ENCODE measurements at places on chromosomes 5 and 9.

- no peak for DNase-seq
These were observed 16.2 kb downstream of the SLC6A3 start for GRCh38 chr5:1429066-1429465.

DNA sequence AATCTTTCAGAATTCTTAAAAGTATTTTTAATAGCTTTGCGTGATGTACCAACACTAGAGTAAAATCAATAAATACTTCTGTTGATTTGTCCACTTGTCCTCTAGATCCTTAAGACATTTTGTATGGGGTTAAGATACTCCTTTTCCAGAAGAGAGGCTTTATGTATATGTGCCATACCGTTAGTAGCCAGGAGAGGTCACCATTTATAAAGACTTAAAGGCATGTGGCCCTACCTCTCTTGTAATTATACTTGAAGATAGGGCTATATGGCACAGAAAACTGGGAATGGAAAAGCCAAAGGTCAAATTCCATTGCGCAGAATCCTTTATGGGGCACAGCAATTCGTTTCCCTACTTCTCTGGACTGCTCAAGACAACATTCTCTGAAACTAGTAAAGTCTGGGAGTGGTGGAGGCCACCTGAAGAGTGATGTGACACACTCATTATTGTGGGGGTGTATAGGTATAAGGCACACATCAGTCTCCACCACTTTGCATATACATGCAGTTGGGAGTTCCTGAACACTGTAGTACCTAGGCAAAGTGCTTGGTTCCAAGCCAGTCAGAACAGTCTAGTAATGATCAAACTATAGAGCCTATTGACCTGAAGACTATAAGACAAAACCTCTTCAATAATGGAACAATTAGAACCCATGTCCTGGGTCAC lies 140.1 kb upstream of the FBXL17 start:
- no peak for DNase-seq

DNA sequence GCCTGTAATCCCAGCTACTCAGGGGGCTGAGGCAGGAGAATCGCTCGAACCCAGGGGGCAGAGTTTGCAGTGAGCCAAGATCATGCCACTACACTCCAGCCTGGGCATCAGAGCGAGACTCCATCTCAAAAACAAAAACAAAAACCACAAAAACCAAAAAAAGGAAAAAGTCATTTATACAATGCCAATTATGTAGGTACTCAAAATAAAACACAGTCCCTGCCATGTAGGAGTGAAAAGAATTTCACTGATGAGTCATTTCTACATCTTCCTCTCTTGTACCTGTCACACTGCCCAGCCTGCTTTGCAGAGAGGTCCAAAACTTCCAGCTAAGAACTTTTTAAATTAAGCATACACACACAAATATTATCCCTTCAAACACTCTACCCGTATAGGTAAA lies 215.8 kb downstream of the EPB41L4A start:
- no peak for DNase-seq

GRCh38 chr5:109496112-109496511 lies 86.3 kb upstream of the PJA2 start:
- DNase-seq: no peak

DNA sequence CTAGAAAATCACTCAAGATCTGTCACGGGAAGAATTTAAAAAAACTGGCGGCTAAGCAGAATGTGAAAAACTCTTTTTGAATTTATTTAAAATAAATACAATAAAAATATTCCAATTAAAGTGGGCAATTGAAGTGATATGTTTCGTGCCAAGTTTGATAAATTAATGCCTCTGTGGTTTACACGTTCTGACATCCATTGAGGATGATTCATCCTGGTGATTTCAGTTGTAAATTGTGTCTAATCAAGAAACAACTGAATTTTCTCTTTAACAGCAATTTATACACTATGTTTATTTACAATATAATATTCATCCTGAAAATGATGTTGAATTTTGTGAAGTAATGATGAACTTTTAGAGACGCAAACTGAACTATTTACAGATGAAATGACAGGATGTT lies 21.0 kb upstream of the OSMR start:
- DNase-seq: no peak

GRCh38 chr5:174418809-174419539 lies 305.4 kb upstream of the MSX2 start:
- no peak for DNase-seq

DNA sequence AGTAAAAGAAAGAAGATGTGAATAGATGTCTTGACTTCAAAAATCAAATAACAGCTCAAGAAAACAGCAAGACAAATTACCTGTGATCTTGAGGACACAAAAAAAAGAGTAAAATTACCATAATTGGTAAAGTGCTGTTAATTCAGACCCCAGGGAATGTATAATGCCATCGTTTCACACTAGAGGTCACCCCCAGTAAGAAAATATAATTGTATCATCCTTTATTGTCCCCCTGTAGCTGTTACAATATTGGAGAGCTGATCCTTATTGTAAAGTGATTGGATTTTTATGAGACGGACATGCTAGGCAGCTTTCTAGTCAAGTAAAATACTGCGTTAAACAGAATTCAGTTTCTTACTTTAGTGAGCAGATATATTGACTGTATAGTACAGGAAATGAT lies 377.0 kb downstream of the TLE1 start:
- DNase-seq: no peak

GRCh38 chr9:89826186-89826585 lies 221.4 kb downstream of the GADD45G start:
- DNase-seq: no peak

GRCh38 chr5:17094830-17095229 lies 122.6 kb upstream of the BASP1 start:
- DNase-seq: no peak
